ENCODE measurements at places on chromosomes 3 and 15.

DNA sequence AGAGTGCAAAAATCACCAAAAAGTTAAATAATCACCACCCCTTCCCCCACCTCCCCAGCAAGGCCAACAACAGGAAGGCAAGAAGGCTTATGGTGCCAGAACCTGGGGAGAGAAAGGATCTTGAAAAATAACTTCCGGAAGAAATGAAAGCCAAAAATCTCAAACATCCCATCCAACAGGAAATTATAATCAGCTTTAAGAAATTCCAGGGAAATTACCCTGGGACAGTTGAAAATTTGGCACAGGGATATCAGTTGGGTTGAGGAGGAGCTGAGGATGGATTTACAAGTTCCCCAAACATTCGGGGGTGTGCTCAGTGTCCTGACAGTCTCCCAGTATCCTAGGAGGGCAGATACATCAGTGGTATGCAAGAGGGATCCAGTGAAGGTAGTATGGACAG is 82.7 kb downstream of the POLR2M start:
- no peak for DNase-seq

GRCh38 chr3:170599091-170599490 is 13.2 kb upstream of the SLC7A14 start:
- no peak for DNase-seq

GRCh38 chr3:55012091-55012490 is 84.2 kb upstream of the LRTM1 start:
- no peak for DNase-seq

DNA sequence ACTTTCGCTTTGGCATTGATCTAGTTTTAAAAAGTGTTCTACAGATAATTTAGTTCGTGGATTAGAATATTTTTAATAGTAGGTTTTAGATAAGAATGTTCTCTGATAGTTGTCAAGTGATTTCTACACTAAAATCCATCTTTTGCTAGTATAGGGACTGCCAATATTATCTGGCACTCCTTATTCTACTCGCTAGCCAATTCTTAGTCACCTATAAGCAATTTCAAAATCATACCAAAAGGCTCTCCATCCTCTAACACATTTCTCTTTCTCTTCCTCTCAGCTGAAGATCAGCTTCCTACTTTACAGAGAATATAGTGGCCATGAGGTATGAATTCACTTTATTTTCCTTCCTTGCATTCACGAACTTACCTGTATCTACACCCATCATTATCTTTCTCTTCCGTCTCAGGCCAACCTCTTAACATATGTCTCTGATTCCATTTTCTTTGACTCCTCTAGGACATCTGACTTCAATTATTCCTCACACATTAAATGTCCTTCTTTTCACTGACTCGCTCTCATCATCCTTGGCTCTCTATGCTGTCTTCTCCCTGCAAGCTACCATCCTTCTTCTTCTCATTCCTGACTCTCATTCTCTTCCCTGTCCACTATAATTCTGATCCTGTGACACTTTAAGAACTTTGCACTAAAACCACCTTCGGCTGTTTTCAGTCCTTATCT is 35.5 kb downstream of the C3orf80 start:
- DNase-seq = no peak

DNA sequence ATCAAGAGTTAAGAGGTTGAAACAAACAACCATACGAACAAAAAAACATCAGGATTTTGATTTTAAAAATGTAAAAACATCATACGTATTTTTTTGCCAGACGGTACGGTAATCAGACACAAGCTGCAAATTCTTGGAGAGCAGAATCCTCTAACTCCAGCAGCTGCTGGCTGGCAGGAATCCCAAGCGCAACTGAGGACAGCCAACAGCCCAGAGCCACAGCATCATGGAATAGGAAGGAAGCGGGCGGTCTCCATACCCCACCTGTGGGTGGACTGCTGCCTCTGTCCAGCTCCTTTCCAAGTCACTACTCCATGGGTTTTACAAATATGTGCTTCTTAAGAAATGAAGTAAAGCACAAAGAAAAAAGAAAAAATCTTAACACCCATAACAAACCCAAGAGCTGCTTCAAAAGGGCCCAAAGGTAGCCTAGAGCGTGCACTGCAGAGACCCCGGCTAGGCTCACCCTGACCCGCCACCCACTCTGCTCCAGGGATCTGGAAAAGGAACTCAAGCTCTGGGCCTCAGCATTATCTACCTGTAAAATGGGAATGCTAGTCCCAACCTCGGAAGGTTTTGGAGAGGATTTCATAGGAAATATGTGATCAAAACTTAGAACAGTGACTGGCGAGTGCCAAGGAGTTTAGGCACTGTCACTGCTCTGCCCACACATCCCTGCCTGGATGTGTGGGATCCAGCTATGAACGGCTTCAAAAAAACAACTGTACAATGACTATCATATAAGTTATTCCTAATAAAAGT is 33.4 kb downstream of the ZXDC start:
- no peak for DNase-seq

GRCh38 chr15:74585857-74586256 is 29.8 kb upstream of the CLK3 start:
- DNase-seq = no peak

GRCh38 chr15:23616536-23616935 is 31.1 kb downstream of the MAGEL2 start:
- no peak for DNase-seq

- no peak for DNase-seq
Observed at GRCh38 chr3:64291956-64292355, 66.7 kb upstream of the PRICKLE2 start.

GRCh38 chr15:76996076-76996525 is 1.2 kb downstream of the PSTPIP1 start:
- DNase-seq = no peak

DNA sequence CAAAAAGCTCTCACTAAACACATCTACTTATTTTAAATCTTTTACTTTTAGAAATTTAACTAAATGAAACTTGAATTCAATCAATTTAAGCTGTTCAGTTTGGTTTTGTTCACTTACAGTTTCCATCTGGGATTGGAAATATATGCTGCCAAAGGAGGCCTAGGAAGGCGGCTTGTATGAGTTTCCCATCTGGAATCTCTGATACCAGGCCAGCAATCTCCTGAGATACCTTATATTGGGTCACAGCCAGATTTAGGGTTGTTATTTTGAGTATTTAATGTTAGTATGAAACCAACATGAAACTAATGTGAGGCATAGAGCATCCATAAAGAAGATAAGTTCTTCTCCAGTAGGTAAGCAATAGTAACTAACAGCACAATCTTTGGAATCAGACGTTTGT is 94.6 kb downstream of the GMNC start:
- no peak for DNase-seq

GRCh38 chr15:62447742-62448141 is 282.7 kb upstream of the C2CD4B start:
- no peak for DNase-seq

GRCh38 chr3:52881871-52882270 is 15.5 kb downstream of the STIMATE start:
- no peak for DNase-seq

GRCh38 chr3:56711344-56711743 is 28.3 kb upstream of the TASOR start:
- DNase-seq = no peak

DNA sequence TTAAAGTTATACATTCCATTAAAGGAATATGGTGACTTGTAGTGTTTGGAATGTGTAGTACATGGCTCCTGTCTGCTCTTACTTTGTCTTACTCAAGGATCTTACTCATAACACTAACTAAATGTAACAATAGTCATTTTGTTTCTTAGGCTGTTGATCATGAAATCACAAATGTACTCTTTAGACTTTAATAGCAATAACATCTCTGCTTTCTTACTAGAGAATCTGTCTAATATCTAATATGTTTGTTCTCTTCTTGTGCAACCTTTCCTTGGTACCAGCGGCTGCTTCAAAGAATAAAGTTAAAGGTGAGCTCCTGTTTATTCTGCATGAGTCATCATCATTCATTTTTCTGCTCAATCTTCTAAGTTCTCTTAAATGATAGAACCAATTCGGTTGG is 767.5 kb downstream of the CADM2 start:
- no peak for DNase-seq

- no peak for DNase-seq
Observed at GRCh38 chr15:51585986-51586385, 36.6 kb downstream of the DMXL2 start.

GRCh38 chr3:134376786-134377426 is 2.7 kb upstream of the AMOTL2 start:
- DNase-seq = no peak
